Activated B cell treated with CpG ODN at 0.5 μM for 24 hours (primary cell): ENCODE measurements at places on chromosomes 11 and 22. TPM values are rescaled to one million over a fixed set of nuclear protein-coding genes. Genes with fewer than 3 reads are reported as not detected.

DNA sequence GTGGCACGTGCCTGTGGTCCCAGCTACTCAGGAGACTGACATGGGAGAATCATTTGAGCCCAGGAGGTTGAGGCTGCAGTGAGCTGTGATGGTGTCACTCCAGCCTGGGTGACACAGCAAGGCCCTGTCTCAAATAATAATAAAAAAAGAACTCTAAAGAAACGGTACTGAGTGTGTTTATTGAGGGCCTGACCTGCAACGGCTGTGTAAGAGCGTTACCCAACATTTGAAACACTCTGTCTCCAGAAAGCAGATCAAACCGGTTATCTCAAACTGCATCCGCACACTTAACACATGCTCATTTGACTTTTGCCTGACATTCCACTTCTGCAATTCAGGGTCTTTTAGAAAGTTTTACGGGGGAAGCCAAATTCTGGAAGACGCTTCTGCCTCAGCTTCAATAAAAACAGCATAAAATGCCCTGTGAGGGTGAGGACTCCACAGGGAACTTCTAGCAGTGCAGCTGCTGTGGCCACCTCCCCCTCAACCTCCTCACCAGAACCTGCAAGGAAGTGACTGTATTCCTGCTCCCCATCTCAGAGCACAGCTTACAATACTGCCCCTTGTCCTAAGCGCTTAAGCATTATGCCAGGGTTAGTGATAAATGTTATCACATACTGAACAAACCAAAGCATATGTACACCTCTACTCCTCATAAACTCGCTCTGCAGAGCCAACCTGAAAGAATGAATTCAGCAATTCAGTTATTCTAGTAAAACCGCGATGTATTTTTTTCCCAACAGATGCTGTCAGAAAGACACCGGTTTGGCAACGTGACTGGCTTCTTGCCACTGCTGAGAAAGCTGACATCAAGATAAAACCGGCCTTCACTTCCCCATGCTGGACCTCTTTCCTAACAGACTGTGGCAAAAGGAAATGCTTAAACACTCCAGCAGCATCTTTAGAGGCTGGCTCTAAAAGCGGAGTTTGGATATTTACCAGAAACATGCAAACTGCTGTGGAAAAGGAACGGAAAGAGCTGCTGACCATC is 52.2 kb downstream of the PRDM10 start:
- no peak for DNase-seq

Gene RPUSD4
- total RNA-seq = 48.8 and 58.2 TPM in 2 replicates

DNA sequence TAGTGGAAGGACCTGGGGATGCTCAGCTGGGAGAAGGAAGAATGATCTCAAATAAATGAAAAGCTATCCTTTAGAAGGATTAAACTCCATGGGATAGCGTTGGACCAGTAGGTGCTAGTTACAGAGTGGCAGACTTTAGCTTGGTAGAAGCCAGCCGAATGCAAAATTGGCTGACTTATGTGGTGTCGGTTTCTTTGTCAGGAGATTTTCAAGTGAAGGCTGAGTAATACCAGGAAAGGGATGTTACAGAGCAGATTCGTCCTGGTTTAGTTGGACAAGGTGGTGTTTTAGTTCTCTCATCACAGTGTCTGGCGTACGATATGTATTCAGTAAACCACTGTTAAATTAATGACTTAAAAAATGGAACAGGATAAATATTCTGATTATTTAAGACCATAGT is 26.0 kb downstream of the FDX1 start:
- no peak for DNase-seq

Gene TREH
- not detected in 2 replicates for total RNA-seq

Gene ADAMTS15
- not detected in 2 replicates for total RNA-seq

- no peak for DNase-seq
Observed at GRCh38 chr11:133306019-133306418, 226.3 kb downstream of the OPCML start.

Gene GPHA2
- 0.33 and 0.71 TPM in 2 replicates for total RNA-seq

GRCh38 chr22:37566903-37567798 is 6.9 kb downstream of the CDC42EP1 start:
- peak; percentile 84 for DNase-seq

- no peak for DNase-seq
Observed at GRCh38 chr11:117278347-117278746, 12.8 kb upstream of the BACE1-AS start.

- no peak for DNase-seq
Observed at GRCh38 chr11:47688111-47688510, 27.1 kb downstream of the AGBL2 start.

Gene CD3E
- 0.59 and 0.95 TPM in 2 replicates for total RNA-seq

DNA sequence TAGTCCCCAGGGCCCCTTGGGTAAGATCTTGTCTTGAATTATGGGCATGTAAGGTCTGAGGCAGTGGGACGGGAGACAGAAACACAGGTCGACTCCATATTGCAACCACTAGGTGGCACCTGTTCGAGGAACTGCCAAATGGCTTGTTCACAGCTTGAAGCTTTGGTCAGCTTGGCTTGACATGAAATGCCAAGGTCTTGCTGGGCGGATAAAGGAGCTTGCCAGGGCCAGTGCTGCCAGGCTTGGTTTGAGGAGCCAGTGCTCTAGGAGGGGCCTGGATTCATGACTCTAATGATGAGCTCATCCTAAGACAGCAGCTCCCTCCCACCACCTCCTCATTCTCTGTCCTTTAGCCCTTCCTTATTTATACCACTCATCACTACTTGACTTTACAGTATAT is 11.9 kb upstream of the NRIP3 start:
- no peak for DNase-seq

DNA sequence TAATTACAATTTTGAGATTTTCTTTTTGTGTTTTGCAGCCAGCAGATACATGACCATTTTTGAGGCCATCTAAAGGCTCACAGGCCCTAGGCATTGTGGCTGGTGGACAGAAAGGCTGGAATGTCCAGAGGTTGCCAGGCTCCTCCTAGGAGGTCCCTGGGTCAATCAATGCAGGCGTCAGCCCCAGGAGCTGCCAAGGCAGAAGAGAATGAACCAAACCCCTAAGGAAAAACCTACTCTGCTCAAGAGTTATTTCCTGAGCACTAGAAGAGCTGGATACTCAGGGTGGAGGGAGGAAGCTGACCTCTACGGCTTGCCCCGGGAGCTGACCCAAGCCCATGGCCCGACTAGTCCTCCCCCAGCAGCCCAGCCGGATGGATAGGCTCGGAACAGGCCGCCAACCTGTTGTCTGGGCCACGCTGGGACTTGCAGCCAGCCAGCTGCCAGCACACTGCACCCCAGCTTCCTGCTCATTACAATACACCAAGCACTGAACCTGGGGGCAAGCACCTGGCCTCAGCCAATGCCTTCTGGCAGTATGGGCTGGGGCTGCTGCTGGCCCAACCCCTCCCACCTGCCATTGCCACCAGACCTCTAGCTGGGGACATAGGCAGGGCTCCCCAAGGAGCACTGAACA is 5.7 kb upstream of the SCGB1A1 start:
- DNase-seq = no peak

- DNase-seq = no peak
Observed at GRCh38 chr22:49481659-49482399, 345.8 kb downstream of the BRD1 start.

DNA sequence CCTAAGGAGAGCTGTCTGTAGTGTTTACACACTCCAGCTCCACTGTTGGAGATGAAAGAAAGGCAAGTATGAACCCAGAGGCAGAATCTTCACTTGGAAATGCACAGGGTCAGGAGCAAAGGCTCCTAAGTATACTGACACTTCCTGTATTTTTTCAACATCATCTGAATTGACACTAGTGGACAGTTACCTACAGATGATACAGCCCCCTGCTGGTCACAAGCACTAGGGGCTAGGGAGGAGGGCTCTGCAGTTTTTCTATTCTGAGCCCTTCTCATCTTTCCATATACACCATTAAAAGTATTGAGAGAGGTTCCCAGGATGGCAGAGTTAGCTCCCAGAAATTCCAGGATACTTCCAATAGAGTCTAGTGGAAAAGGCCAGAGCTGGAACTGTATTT is 290.3 kb upstream of the API5 start:
- DNase-seq = no peak

Gene CELSR1
- 9.0 and 12.3 TPM in 2 replicates for total RNA-seq

Gene NAP1L4
- 112 and 115 TPM in 2 replicates for total RNA-seq

GRCh38 chr22:46349681-46350080 is 14.2 kb downstream of the TRMU start:
- DNase-seq = no peak

GRCh38 chr11:3191586-3192324 is 26.6 kb upstream of the OSBPL5 start:
- DNase-seq = no peak

- DNase-seq = peak; percentile 43
Observed at GRCh38 chr22:20013382-20013871, 3.2 kb downstream of the ARVCF start.

Gene MMP11
- total RNA-seq = 3.6 TPM in 2 replicates

GRCh38 chr22:17950651-17951214 is 73.6 kb downstream of the MICAL3 start:
- no peak for DNase-seq

DNA sequence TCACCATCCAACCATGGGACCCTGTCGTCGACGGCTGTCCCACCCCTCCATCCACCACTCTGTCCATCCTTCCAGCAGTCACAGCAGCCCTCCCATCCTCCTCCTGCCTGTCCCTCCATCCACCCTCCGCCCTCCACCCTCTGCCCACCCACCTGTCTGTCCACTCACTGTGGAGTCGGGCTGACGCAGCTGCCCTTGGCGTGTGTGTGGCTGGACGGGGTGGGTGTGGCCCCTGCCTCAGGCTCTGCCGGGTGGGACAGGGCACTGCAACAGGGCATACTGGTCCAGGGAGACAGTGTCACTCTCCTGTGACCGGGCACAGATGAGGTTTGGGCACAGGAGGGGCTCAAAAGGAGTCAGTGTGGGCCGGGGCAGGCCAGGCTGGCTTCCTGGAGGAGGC is 1.9 kb downstream of the PKP3 start:
- no peak for DNase-seq

DNA sequence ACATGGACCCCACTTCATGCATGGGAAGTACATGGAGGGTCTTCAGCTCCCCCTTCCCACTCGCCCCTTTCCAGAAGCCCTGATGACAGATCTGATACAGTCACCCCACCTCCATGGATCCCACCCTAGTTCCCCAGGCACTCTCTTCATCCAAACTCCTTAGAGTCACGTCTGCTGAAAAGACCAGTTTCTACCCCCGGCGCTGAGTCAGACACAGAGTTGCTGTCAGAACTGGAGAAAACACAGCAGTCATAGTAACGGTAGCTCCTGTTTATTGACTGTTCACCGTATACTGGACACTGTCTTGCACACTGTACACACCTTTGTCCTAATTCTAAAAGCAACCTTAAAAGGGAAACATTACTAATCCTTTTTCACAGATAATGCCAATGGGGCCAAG is 29.1 kb downstream of the DRD2 start:
- no peak for DNase-seq

Gene OR52I2
- total RNA-seq = not detected in 2 replicates

GRCh38 chr11:77542296-77542695 is 47.5 kb upstream of the AQP11 start:
- no peak for DNase-seq

GRCh38 chr11:122398167-122398566 is 257.4 kb upstream of the UBASH3B start:
- DNase-seq = no peak

DNA sequence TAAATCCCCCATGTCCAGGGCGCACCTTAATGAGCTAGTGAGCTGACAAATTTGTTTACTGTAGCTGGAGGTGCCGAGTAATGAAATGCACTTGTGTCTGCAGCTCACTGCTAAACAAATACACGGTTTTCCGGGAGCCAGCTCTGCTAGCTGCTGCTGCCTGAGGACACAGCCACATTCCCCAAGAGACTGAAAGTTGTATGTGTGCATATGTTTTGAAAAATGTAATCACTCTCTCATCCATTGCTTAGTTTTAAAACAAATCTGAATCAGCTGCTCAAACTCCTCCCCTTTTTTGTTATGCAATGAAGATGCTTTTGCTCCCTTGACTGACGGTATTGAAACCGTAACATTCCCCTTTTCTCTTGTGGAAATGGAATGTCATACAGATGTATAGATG is 62.4 kb upstream of the NNMT start:
- no peak for DNase-seq

DNA sequence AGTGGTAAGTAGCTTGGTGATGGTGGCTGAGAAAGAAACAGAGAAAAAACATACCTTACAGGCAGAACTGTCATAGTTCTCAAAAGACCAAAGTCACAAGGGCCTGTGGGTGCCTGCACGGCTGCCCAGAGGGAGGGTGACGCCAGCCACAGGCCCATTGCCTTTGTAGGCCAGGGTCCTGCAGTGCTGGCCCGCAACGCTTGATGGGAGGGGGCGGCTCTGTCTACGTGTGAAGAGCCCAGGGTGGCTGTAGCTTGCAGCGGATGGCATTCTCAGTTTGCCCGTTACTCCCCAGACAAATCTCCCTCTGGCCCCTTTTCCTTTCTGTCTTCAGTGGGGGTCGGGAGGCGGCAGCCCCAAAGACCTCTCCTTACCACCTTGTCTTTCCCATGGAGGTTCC is 24.7 kb upstream of the B3GAT1 start:
- no peak for DNase-seq

DNA sequence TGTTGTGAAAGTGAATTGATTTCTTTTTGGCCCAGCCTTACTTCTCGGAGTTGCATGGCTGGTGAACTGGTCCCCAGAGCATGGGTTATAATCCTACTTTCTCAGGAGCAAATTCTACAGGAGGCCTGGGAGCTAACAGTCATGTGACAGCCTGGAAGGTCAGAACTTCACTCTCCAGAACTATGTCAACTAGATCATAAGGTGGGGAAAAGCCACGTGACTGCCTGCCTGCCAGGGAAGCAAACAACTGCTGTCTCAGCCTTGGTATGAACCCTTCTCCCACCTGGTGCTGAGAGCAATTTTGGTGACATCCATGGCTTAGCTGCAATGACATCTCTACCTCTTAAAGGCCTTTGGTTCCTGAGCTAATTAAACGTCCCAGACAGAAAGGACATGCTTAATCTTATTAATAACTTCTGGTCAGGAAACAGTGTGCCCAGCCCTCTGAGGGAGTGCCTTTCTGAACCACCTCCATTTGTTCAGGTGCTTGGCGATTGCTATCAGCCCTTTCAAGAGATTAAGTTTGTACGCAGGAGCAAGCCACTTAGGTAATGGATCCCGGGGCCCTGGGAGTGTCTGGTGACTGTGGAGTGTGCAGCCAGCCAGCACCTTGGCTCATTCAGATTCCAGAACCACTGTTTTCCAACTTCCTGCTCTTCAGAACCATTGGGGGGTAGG is 1.4 kb upstream of the CREB3L1 start:
- DNase-seq = no peak

DNA sequence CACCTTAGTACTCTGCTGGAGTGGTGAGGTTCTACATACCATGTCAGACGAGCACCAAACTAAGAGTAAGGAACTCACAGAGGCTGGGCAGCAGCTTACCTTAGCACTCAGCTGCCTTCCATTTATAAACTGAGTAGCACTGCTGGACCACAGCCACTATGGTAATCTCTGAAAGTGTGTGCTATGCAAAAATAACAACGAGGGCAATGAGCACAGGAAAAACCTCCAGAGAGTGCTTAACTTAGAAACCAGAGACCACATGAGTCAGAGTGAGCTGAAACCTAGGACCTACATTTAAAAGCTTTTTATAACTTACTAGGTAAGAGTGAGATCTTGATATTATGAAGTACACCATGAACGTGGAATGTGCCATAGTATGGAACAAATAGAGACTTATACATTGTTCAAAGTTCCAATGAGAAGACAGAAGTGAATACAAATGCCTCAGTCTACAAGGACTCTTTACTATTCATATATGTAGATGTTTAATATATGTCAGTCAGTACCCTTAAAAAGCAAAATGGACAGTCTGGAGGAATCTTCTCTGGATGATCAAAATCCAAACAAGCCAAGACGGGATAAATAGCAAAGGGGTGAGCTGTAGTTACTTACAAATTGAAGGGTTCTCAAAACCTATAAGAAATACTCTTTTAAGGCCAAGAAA is 17.2 kb upstream of the CD59 start:
- no peak for DNase-seq
